Esophagus (tissue), 2 donors: ENCODE measurements at places on chromosomes 1 and 21. TPM values are rescaled to one million over a fixed set of nuclear protein-coding genes. Genes with fewer than 3 reads are reported as not detected.

The PCP4L1 gene
- 16.2 TPM for polyA plus RNA-seq

The NUDT4B gene
- 0.92 TPM for polyA plus RNA-seq

The VSIG8 gene
- 4.4 TPM for polyA plus RNA-seq

The RPS27 gene
- polyA plus RNA-seq = 9,661 TPM

The HSD3B2 gene
- polyA plus RNA-seq = 0.07 TPM

The PIGR gene
- polyA plus RNA-seq = 1.2 TPM

The ZNF695 gene
- polyA plus RNA-seq = 0.81 TPM

The AMY2A gene
- 0.16 TPM for polyA plus RNA-seq
